Activated naive CD4-positive, alpha-beta T cell treated with anti-CD3 and anti-CD28 coated beads for 36 hours (primary cell): ENCODE measurements at places on chromosomes 13 and 19.

DNA sequence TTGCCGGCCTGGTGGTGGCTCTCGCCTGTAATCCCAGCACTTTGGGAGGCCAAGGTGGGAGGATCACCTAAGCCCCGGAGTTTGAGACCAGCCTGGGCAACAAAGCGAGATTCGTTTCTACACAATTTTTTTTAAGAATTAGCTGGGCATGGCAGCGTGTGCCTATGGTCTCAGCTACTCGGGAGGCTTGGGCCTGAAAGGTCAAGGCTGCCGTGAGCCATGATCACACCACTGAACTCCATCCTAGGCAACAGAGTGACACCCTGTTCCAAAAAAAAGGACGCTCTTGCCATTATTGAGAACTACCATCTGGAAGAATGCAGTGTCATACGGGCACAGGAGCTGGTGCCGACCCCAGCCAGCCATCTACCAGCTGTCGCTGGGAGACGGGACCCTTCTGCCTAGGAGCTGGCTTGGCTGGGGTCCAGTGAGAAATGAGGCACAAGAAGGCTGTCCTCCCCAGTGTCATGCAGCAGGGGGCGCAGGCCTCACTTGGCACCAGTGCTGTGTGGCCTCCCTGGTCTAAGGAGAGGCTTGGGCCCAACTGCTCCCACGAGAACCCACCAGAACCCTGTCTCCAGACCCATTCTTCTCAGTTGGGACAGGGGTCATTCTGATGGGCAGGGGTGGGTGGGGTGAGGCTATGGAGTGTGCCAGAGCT is 12.2 kb upstream of the RELB start:
- DNase-seq, result peak; percentile 77
- H3K36me3 ChIP-seq, result peaks cover 5% of the 10 kb centered on the region
- no peaks in the 10 kb centered on the region for H3K4me1 ChIP-seq
- no peak overlapping the region for H3K4me3 ChIP-seq
- H3K27me3 ChIP-seq, result no peaks in the 10 kb centered on the region

DNA sequence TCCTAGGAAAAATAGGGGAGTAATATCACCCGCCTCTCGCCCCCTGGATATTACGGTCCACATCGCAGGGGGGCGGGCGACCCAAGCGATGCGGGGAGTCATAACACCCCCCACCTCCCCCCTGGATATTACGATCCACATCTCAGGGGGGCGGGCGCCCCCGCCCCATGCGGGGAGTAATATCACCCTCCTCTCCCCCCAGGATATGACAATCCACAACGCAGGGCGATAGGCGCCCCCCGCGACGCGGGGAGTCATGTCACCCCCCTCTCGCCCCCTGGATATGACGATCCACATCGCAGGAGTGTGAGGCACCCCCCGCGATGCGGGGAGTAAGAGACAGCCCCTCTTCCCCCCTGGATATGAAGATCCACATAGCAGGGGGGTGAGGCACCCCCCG is 684.4 kb upstream of the PCDH9 start:
- H3K27me3 ChIP-seq, result no peaks in the 10 kb centered on the region
- no peaks in the 10 kb centered on the region for H3K36me3 ChIP-seq
- no peaks in the 10 kb centered on the region for H3K4me1 ChIP-seq
- no peak for DNase-seq
- H3K27ac ChIP-seq, result no peak overlapping the region
- H3K4me3 ChIP-seq, result no peak overlapping the region

DNA sequence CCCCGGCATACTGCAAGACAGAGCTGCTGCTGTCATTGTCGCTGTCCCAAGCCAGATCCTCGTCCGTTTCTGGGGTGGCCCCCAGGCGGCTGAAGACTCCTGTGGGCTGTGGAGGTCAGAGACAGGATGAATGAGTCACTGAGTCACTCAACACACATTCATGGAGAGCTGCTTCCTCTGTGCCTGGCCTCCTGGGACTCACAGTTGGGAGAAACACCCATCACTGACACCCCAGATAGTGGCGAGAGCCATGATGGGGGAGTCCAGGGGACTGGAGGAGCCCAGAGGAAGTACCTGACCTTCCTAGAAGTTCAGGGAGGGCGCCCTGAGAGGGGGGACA is 26.0 kb downstream of the C19orf47 start:
- H3K4me1 ChIP-seq, result no peaks in the 10 kb centered on the region
- peaks cover 21% of the 10 kb centered on the region for H3K36me3 ChIP-seq
- no peak for DNase-seq
- no peak overlapping the region for H3K27ac ChIP-seq

GRCh38 chr13:97333983-97334382 is 100.0 kb upstream of the RAP2A start:
- H3K27me3 ChIP-seq, result no peaks in the 10 kb centered on the region
- H3K4me3 ChIP-seq, result no peak overlapping the region
- H3K4me1 ChIP-seq, result no peaks in the 10 kb centered on the region
- DNase-seq, result no peak
- no peak overlapping the region for H3K27ac ChIP-seq
- H3K36me3 ChIP-seq, result peaks cover 4% of the 10 kb centered on the region

DNA sequence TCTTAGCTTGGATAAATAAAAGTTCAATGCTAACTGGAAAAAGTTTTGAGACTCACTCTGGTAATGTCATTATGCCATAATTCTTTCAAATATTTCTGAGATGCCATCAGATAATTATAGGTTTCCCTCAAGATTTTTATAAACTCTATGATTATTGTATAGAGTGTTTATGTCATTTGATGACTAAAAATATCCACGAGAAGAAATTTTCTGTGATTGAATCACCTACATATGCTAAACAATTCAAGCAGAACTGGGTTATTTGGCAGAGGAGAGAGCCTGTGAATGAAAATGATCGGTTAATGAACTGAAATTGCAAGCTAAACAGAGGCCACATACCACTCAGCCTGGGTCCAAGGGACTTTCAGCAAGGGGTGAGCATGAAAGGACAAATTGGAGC is 92.6 kb upstream of the TSC22D1 start:
- no peak overlapping the region for H3K4me3 ChIP-seq
- no peaks in the 10 kb centered on the region for H3K36me3 ChIP-seq
- H3K4me1 ChIP-seq, result no peaks in the 10 kb centered on the region

GRCh38 chr19:29260477-29261317 is 47.7 kb upstream of the UQCRFS1 start:
- H3K36me3 ChIP-seq, result no peaks in the 10 kb centered on the region
- H3K27me3 ChIP-seq, result peaks cover 18% of the 10 kb centered on the region
- peak; percentile 63 for DNase-seq

DNA sequence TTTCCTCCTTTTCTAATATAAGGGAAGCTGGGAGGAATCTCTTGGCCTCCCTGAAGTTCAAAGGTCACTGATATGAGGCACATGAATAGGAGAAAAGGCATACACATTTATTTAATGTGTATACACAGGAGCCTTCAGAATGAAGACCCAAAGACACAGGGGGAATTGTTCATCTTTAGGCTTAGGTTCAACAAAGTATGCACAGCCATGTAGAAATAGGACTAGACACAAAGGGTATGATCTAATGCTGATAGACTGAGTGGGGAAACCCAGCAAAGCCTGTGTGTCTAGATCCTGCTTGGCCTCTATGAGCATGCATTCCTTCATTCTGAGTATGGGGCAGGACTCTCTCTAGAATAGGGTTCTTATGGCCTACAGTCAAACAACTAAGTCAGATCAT is 177.1 kb upstream of the RFC3 start:
- no peak overlapping the region for H3K4me3 ChIP-seq
- no peaks in the 10 kb centered on the region for H3K36me3 ChIP-seq
- no peaks in the 10 kb centered on the region for H3K27me3 ChIP-seq
- H3K27ac ChIP-seq, result peak overlapping the region; percentile 80

DNA sequence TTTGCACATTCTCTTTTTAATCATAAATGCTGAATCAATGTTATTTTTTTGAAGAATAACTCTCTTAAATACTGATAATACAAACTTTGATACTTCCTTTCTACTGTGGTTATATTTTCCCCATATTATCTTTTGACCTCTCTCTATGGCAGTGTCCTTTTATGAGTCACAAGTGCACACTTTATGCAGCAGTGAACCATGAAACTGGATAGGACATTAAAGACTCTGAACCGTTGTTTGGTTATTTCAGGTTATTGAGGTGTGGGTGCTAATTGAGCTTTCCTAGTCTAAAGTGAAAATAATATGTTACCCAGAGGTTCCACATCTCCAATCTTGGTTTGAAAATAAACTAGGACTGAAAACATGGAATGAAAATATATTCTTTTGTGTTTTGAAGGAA is 71.4 kb downstream of the DGKH start:
- peaks cover 5% of the 10 kb centered on the region for H3K36me3 ChIP-seq
- no peak for DNase-seq
- no peak overlapping the region for H3K4me3 ChIP-seq

DNA sequence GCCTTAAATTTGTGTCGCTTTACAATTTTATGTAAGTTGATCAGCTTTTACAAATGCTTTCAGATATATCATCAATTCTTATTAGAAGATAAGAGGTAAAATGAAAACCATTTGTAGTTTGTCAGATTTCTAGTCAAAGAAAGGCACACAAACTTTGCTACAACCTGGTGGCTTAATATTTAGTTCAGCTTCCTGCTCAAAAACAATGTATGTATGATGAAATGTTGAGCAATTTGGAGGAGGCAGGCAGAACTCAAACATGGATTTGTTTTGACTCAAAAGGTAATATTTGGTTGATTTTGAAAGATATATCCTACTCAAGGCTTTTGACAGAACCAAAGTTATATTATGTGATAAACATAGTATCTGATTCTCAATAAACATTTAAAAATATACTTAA is 24.2 kb downstream of the NEK5 start:
- H3K4me3 ChIP-seq, result no peak overlapping the region
- no peak overlapping the region for H3K27ac ChIP-seq
- no peaks in the 10 kb centered on the region for H3K4me1 ChIP-seq
- DNase-seq, result no peak
- no peaks in the 10 kb centered on the region for H3K36me3 ChIP-seq

GRCh38 chr19:30978639-30979038 is 370.6 kb downstream of the TSHZ3 start:
- H3K4me3 ChIP-seq, result no peak overlapping the region
- DNase-seq, result no peak
- H3K4me1 ChIP-seq, result no peaks in the 10 kb centered on the region
- H3K27ac ChIP-seq, result no peak overlapping the region
- peaks cover 2% of the 10 kb centered on the region for H3K27me3 ChIP-seq
- no peaks in the 10 kb centered on the region for H3K36me3 ChIP-seq

DNA sequence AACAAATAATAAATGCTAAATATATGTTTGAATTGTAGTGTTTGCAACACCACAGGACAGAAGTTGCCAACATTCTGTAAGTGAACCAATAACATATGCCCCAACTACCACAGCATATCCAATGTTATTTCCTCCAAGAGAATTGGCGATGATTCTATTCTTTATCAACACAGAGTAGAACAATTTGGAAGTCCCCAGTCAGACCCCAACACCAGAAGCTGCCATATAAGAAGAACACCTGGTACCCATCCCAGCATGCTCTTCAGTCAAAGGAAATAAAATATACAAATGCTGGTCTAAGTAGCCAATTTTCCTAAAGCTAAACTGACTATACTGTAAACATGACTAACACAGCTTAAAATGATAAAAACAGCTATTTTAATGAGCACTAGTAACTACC is 145.7 kb downstream of the KLF12 start:
- peaks cover 5% of the 10 kb centered on the region for H3K36me3 ChIP-seq
- H3K4me1 ChIP-seq, result peaks cover 52% of the 10 kb centered on the region

DNA sequence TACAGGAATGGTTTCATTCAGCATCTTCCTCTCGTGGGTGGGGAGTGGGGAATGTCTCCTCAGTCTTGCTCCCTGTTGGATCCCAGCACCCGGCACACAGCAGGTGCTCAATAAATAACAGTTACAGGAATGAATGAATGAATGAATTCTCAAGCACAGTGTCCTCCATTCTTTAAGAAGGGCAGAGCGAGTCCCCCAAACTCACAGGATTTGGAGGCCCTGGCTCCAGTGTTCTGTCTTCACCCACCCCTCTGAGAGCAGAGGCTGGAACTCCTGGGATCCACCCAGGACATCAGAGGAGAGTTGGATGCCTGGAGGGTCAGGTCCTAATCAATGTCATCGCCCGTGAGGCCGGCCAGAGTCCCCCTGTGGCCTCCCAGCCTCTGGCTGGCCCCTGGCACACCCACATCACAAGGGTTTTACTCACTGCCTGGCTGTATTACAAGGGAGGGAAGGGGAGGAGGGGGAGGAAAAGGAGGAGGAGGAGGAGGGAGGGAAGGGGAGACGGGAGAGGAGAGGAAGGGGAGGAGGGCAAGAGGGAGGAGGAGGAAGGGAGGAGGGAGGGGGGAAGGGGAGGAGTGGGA is 8.7 kb upstream of the CREB3L3 start:
- H3K27ac ChIP-seq, result no peak overlapping the region
- no peak for DNase-seq
- no peak overlapping the region for H3K4me3 ChIP-seq

- H3K4me3 ChIP-seq, result no peak overlapping the region
- DNase-seq, result no peak
- H3K4me1 ChIP-seq, result no peaks in the 10 kb centered on the region
- H3K27me3 ChIP-seq, result no peaks in the 10 kb centered on the region
- H3K27ac ChIP-seq, result no peak overlapping the region
These were observed 1342.7 kb downstream of the UQCRFS1 start for GRCh38 chr19:27870293-27870692.

- no peak overlapping the region for H3K4me3 ChIP-seq
- DNase-seq, result no peak
- peaks cover 35% of the 10 kb centered on the region for H3K4me1 ChIP-seq
- H3K27ac ChIP-seq, result no peak overlapping the region
These were observed 202.7 kb downstream of the SHISA2 start for GRCh38 chr13:25848812-25849745.

DNA sequence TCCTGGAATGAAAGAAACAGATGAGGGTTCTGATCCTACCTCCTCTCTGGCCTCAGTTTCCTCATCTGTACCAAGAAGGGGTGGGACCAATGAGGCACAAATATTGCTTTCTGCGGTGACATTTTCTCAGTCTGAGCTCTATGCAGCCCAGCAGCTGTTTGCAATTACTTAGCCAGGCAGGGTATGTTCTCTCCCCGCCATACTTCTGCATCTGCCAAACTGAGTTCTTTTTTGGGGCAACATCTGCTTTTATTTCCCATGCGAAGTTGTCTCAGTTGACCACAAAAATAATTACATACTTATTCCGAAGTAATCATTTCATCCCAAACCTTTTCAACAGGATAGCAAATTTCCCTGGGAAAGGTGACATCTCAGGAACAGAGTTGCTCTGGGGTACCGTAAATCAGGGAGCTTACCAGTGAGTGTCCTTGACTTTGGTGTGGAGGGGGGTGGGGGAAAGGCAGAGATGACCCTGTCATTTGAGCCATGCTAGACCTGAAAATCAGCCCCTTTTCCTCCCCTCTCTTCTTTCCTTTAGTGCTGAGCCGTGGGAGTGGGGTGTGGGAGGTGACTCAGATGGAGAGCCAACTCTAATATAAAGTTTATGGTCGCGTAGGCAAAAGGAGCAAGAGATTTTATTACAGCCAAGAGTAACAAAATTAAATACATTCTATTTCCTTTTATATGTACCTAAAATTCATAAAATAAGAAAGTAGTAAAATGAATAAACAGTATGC is 165.7 kb upstream of the KL start:
- no peaks in the 10 kb centered on the region for H3K36me3 ChIP-seq
- H3K4me1 ChIP-seq, result peaks cover 3% of the 10 kb centered on the region
- H3K27ac ChIP-seq, result no peak overlapping the region
- DNase-seq, result no peak
- no peak overlapping the region for H3K4me3 ChIP-seq
